Globus pallidus (tissue), 1 donor: ENCODE measurements at places on chromosomes 13 and 19.

DNA sequence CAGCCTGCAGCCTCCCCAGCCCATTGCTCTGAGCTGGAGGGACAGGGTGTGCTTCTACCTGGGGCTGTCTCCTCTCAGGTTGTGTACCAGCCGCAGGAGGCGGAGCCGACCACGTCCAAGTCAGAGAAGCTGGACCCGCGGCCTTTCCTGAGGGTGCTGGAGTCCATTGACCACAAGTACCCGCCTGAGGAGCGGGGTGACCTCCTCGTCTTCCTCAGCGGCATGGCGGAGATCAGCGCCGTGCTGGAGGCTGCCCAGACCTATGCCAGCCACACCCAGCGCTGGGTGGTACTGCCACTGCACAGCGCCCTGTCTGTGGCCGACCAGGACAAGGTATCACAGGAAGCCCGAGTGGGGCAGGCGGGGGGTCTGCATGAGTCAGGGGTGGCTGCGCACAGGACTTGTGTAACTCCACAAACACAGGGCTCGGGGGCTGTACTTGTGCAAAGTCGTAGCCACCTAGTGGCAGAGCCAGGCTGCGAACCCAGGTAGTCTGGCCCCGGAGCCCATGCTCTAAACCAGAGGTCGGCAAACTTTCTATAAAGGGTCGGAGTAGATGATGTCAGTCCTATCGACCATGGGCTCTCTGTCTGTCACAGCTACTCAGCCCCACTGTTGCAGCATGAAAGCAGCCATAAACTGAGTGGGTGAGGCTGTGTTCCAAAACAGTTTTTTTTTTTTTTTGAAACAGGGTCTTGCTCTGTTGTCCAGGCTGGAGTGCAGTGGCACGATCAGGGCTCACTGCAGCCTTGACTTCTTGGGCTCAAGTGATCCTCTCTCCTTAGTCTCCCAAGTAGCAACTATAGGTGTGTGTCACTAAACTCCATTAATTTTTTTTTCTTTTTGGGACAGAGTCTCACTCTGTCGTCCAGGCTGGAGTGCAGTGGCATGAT lies 8.9 kb downstream of the DHX34 start:
- DNase-seq: no peak

DNA sequence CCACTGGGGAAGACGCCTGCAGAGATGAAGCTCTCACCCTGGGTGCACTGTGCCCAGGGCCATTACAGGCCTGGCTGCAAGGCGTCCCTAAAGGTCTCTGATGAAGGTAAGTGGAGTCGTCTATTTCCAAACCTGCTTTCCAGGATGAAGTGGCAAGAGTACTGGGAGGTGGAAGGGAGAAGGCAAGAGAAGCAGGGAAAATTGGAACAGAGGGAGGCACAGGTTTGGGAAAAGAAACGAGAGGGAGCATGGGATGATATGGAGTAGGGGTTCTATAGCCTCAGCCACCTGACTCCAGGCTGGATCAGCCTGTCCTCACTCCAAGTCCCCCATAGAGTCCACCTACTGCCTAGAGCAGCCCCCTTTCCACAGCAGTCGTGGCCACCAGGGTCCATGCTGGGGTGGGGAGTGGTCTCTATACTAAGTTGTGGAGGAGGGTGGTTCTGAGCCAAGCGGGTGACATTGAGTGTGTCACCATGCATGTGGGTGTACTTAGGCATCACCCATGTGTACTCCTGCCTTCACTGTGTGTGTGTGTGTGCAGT lies at the start of gene OR10H5:
OR10H5 (plus strand) TSS at position 51 of the 545 bp plus-strand sequence. CDS start 6,388 bp downstream, outside the sequence.
- no peak for DNase-seq

DNA sequence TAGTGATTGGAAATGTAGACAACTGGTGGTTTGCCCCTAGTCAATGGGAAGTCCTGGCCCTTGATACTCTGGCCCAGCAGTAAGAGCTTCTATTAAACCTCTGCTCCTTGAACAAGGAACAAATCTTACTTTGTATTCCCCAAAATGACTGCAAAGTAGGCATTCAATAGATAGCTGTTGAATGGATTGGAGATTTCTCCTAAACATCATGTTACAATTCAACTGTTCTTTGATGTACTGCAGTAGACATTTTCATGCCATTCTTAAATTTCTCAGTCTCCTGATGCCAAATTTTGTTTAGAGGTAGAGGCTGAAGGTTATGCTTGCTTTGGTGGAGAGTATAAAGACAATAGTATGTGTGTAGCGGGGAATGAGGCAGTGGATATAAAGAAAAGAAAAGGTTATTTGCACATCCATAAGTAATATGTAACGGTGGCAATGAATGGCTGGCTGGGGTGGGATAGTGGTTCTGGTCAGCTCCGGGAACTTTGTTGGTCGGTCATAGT lies 12.8 kb downstream of the MIR17HG start:
- no peak for DNase-seq

GRCh38 chr13:99796175-99796819 lies 175.3 kb downstream of the ZIC5 start:
- no peak for DNase-seq

DNA sequence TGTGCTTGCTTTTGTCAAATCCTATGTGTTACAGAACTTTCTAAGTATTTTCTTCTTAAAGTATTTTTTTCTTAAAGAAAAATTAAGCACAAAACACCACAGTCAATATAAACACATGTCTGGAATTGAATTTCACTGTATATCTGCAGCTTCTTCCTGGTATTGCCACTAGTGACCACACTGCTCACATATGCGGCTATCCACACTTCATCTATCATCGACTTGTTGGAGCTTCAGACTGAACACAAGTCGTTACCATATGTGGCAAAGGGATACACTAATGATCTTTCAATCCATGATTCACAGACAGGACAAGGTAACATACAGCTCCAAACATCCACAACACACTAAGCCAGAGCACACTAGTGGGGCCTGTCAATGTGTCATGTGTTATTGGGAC lies 498.4 kb upstream of the ARGLU1 start:
- no peak for DNase-seq

DNA sequence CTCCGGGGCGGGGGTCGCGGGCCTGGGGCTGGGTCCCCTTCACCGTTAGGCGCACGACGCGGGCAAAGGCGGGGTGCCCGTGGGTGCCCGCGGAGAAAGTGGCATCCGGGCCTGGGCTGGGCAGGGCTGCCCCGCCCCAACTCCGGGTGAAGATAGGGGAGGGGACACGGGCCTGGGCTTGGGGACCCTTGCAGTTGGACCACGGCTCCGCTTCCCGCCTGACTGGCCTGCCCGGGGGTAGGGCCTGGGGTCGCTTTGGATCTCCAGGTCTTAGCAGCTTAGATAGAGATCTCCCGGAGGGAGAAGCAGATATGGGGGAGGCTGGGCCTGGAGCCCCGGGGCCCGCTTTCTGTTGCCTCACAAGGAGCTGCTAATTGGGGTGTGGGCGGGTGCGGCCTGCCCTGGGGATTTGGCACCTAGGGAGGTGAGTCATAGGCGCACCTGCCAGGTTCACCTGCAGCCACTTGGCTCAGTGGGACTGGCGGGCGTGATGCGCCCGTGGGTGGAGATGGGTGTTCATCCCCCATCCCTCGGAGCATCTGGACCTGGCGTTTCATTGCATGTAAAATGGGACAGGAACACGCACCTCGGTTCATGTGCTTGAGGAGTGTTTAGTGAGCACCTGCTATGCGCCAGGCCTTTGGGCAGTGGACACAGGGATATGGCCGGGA lies 585 bp downstream of the MAP1S start:
- DNase-seq: no peak

GRCh38 chr19:30469774-30470173 lies 97.6 kb downstream of the ZNF536 start:
- no peak for DNase-seq

DNA sequence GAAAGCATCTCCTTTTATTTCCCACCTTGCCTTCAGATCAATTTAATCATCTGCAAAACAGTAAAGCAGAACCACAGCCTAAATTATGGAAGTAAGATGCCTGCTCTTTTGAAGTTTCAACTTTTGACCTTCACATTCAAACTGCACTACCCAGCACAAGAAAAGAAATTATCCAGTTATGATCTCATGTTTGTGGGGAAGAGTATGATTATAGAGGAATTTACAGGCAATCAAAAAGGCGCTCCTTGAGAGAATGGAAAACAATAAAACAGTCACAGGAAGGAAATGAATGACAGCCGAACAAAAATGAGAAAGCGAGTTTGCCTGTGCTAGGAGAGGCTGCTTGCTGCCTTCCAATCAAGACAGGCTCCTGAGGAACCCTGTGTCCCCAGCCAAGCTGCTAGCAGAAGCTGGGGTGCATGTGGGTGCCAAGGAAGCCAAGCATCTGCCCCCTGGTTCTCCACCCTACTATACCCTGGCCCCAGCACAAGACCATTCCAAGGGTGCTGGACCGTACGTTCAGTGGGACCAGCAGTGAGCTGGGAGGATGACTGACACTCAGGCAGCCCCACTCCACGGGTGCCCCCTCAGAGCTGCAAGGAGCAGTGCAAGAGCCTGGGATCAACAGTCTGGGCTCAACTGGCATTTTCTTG lies 47.8 kb downstream of the PEPD start:
- DNase-seq: no peak

GRCh38 chr13:44068169-44068568 lies 188.5 kb downstream of the LACC1 start:
- no peak for DNase-seq
